ENCODE measurements at places on chromosomes 4 and X.
A peak's percentile ranks its signal among the peaks of the same experiment; 100 is the strongest.

GRCh38 chr4:67151376-67152343 lies 393.6 kb downstream of the CENPC start:
- DNase-seq, result no peak

DNA sequence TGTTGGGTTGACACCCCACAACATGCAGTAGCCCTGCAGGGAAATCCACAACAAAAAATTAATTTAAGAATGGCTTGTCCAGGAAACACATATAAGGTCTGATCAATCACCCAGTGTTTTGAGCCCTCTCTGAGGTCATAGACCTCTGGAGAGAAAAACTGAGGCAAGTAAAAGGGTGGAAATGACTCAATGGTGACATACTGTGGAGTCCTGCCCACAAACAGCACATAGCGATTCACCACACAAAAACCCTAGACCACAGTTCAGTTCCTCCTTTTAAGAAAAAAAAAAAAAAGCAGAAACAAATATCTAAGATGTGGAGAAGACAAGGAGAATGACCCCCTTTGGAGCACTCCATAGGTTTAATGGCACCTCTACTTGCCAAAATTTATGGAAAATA lies 2691.0 kb downstream of the PCDH7 start:
- no peak for DNase-seq

- no peak for DNase-seq
Observed at GRCh38 chr4:127856813-127857447, 23.8 kb upstream of the PLK4 start.

DNA sequence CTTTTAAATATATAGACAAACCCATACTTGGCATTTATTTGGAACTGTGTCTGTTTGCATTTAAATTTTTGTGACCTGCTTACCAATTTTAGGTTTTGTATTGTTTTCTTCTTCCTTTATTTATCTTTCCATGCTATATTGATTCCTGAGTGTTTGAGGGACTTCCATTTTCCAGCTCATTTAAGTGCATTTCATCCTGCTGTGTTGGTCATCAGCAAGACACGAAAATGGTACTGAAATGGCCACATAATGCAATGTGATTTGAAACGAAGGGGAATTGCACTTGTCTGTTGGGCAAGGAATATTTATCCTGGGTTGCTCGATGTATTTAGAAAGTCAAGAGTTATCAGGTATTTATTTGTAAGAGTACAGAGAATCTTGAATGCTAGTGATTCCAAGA lies 524.3 kb upstream of the MAGEB2 start:
- DNase-seq, result no peak

DNA sequence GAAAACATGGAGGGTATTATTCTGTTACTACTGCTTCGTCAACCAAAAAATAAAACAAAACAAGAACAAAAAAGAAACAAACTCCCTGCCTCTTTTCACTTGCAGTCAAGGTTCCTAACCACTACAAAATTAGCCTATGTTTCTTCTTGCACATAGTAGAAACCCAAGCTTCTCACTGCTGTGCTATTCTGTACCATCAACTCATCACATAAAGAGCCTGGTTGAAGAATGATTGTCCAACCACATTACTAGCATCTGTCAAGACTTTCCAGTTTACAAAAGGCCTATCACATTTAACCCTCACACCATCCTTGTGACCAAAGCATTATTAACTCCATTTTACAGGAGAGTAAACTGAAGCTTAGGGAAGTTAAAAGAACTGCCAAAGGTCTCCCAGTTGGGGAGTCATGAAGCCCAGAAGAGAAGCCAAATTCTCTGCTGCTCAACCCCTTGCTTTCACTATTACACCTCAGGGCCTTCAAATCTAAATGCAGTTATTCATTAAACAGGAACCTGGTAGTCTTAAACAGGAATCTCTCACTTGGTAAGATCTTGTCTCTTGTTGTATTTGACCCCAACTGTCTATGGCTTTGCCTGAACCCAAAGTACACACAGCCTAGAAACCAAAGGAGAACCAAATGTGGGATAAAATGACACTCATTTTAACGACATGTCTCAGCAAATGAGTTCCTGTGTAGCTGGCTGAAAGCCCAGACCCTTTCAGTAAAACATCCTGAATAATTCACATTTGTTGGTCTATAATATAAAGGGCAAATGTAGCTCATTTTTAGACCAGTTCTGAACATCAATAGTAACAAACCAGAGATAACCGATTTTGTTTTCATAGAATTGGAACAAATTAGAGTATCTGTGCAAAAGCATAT lies 8.6 kb downstream of the F9 start:
- DNase-seq, result no peak

DNA sequence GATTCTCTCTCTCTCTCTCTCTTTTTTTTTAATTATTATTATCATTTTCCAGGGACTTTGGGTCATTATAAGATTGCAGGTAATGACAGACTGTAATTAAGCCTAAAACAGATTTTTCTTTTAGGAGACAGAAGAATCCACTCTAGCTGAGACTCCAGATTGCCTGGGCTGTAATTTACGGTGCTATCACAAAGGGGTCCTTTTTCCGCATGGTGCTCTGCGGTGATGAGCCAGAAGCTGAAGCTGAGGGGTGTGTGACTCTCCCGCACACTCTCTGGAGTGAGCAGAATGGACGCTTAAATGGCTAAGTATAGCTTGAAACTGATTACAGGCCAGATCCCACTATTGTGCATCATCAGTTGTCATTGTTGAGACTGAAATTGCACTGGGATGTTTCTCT lies 50.0 kb downstream of the LGI2 start:
- no peak for DNase-seq

DNA sequence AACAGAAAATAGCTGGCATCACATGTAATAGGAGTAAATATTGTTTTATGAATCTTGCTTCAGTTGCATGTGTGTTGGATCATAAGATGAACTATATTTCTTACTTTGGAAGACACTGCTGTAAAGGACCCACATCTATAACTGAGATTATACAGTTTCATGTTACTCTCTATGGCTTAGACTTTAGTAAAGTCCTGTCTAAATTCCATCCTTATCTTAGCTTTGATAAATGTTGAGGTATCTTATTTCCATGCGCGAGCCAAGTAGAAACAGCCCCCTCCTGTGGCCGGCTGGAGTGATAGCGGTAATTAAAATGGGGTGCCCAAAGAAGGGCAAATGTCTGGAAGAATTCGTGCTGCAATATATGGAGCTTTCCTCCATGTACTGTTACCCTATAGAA lies 43.0 kb downstream of the CCDC158 start:
- DNase-seq, result no peak

- DNase-seq, result no peak
Observed at GRCh38 chrX:21778236-21778635, 20.3 kb upstream of the SMPX start.

DNA sequence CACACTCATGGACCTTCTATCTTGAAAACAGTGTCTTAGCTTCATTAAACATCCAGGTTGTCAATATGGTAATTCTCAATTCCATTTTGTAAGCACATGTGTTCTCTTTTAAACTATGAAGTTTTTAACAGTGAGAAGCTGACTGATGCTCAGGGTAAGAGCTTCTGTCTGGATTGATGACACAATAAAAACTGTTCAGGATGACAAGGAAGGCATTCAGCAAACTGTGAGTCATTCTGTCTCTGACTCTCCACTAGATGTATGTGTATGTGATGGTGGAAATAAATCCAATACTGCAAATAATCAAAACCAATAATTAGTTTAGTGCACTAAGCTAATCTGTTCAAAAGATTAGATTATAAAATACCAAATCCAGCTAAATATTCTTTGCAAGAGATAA lies 115.3 kb upstream of the ARX start:
- DNase-seq, result no peak

- peak; percentile 2 for DNase-seq
Observed at GRCh38 chr4:88672987-88673386, 24.6 kb downstream of the NAP1L5 start.

DNA sequence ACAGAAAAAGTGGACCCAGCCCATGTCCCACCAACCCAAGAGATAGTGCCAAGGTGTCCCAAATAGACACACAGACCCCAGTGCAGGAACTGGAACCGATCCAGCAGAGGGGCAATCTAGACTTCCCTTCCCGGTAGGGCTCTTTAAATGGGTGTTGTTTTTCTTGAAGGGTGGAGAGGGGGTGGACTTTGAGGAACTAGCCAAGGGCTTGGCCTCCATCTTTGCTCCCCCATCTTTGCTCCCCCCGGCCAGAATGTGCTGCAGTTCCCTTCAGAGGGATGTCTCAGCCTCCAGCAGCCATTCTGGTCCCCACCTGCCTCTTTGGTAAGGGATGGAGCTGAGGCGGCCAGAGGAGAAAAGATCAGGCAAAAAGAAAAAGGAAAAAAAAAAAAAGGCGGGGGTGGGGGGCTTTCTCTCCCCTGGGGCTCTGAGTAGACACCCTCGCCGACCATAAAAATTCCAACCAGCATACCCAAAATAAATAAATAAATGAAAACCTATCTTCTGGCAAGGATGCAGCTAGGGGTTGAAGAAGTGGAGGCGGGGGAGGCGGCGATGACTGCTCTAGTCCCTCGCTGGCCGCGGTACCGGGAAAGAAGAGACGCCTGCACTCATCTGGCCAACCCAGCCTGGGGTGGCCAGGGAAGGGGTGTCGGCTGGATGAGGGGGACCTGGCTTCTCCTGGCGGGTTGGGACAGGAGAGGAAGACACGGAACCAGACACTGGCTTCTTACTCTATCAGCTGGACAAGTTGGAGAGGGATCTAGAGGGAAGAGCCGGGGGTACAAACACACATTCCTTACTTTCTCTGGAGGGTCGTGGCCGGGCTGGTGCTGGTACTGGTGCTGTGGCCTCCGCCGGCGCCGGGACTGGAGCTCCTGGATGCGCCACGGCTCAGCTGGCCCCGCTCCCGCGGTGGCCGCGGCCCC lies 38.5 kb upstream of the IQSEC2 start:
- DNase-seq, result no peak

DNA sequence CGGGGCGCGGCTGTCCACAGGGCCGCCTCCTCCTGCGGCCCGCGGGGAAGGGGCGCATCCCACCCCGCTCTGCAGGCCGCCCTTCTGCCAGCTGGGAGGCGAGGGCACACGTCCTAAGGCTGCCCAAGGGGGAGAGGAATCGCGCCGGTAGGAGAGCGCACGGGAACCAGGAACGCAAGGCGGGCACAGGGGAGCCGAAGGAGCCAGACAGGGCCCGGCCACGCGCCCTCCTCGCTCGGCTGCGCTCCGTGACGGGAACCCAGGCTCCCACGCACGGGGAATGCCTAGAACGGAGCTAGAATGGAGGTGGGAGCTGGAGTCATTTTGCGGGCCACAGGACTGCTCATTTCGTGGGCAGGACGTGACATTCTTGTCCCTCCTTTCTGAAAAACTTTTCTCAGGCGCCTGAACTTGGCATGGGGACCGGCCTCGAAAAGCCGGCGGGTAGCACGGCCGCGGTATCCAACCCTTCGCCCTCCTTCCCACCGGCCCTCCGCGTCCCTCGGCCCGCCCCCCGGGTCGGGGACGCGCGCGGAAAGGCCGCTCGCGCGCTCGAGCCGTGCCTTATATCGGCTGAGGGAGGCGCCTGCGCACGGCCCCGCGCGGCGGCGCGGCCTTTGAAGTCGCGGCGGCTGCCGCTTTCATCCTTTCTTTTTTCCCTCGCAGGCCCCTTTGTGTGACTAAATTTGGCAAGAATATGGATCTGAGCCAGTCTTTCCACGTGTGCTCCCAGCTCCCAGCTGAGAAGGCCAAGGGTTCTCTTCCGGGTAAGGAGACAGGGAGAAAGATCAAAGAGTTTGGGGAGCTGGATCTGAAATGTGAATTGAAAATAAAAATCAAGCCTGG lies 4.2 kb upstream of the LEF1 start:
- DNase-seq, result peak; percentile 74

GRCh38 chr4:3470244-3471097 lies 7.4 kb downstream of the DOK7 start:
- DNase-seq, result no peak

- DNase-seq, result no peak
Observed at GRCh38 chr4:142369141-142369540, 477.0 kb downstream of the INPP4B start.

DNA sequence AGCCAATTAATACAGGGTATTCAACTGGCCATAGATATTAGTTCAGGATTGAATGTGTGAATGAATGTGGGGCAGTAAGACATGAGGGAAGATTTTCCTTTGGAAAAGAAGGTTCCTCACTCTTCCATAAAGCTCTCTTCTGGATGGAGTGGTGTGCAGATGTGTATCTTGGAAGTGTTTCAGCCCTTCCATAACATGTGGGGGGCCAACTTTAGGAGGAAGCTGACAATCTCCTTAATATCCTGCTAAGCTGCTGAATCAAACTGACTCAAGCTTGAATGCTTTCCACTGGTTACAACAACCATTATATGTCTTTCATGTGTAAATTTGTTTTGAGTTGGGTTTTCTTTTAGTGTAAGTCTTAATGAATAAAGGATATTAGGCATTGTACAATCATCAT lies 40.3 kb downstream of the FANCB start:
- DNase-seq, result no peak

- no peak for DNase-seq
Observed at GRCh38 chr4:159358226-159358625, 255.3 kb downstream of the RAPGEF2 start.

- DNase-seq, result no peak
Observed at GRCh38 chr4:42296196-42296595, 101.1 kb upstream of the SHISA3 start.

DNA sequence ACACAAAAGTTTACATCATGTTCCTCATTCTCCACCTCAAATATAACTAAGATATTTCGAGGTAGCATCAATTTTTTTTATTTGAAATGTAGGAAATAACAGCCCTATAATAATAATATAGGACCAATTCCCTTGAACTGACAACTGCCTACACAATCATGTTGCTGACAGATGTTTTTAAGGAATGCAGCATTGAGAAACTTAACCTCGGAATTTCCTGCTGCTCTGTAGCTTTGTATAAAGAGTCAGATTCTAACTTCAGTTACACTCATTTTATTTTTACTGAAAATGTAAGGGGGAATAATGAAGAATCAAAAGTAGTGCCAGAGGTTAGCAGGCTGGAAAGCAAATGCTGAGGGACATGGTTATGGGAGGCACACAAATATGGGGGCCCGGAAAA lies 235.8 kb downstream of the RBMX2 start:
- no peak for DNase-seq

All from DMS 273 treated with DMSO at 0.1 percent for 48 hours (cell line).